Anterior cingulate cortex (tissue), 58 donors: ENCODE measurements at places on chromosomes 3 and 15.

DNA sequence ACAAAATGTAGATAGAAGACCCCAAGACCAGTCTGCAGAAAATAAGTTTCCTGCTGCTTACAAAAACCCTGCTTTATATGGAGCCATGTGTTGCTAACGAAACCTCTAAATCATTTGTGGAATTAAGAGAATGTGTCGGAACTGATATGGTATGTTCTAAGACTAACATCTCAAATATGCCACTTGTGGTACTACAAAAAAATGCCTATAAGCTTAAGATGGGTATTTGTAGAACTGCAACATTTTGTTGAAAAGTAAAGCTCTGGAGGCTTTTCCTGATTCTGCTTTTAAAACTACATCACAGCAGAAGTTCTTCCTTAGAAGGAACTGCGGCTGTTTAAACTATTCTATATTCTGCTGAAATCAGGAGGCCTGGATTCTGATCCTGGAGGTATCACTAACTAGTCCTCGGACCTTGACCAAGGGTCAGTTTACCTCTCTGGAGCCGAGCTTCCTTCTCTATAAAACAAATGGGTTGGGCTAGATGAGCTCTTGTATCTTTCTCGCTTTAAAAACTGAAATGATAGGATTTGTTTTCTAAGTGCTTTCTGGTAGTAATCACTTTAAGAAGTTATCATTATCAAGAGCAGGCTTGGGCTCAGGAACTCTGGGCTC, 74.9 kb downstream of the RAD18 start:
- no peak for DNase-seq

- no peak for DNase-seq
These were observed 70.4 kb downstream of the PPM1L start for GRCh38 chr3:160826408-160826807.

DNA sequence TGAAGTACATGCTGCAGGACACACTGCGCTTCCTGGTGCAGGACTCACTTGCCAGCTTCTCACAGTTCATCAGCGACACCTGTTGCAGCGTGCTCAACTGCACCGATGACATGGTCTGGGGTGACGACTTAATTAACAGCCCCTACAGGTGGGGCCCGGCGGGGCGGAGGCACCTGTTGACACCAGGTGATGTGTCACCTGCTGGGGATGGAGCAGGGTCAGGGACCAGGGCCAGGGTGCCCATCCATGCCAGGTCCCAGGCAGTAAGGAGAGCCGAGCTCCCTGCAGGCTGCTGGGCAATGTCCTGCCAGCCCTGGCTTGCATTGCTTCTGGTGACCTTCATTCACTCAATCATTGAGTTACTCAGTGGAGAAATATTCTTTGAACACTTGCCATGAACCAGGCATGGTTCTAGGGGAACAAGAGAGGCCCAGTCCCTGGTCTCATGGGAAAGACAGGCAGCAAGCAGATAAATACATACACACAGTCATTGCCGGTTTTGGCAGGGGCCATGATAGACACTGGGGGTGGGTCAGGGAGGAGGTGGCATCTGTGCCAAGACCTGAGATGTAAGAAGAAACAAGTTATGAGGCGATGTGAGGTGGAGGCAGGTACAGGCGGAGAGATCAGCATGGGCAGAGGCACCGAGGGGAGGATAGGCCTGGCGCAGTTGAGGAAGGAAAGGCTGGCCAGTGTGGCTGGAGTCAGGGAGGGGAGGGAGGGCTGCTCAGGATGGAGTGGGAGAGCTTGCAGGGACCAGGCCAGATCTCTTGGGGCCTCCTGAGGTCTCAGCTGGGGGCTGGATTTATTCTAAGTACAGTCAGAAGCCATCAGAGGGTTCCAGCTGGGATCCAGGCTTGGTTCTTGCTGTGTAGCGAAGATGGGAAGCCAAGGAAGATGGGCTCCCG, 30.8 kb downstream of the DNAH1 start:
- no peak for DNase-seq

DNA sequence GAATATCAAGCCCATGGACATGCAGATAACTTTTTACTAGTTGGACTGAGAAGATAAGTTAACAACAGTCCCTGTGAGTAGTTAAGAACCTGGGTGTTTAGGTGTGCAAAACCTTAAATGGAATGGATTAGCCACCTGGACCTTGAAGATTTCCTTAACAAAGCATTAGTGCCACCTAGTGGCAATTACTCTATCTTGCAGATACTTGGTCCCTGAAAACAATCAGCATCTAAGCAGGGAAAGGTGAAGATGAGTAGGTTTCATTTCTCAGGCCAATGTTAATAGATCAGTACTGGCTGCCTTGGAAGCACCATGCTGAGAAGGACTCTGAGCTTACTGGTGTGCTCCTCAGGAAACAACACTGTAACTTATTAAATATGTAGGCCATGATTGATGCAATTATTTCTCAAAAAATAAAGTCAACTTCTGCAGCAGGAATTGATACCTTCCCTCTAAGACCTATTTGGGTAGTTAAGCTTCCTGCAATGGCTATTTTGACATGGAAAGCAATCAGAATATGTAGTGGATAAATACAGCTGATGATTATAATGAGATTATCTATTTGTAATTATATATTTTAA, 329.4 kb downstream of the TBC1D5 start:
- DNase-seq = no peak

GRCh38 chr3:39275052-39275451, 4.8 kb downstream of the CX3CR1 start:
- no peak for DNase-seq

GRCh38 chr3:119085070-119085439, 50.4 kb upstream of the IGSF11 start:
- no peak for DNase-seq

DNA sequence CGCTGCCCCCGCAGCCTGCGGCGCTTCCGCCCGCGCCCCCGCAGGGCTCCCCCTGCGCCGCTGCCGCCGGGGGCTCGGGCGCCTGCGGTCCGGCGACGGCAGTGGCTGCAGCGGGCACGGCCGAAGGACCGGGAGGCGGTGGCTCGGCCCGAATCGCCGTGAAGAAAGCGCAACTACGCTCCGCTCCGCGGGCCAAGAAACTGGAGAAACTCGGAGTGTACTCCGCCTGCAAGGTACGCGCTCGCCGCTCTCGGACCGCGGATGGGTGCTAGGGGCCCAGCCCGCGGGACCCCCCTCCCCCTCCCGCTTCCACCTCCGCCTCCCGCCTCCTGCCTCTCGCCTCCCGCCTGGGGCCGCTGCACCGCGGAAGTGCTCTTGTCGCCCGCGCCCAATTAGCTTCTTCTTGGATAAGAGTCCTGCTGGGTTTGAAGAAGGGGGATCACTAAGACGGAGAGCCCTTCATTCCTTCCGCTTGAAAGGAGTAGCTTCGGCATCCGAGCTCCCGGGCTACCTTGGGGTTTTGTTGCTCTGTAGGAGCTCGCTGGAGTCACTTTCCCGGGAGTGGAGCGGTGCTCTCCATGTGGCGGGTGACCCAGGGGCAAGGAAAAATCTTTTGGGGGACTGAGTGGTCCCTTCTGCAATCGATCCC, 426 bp downstream of the KAT2B start:
- peak; percentile 69 for DNase-seq

GRCh38 chr15:67809441-67809840, 15.9 kb upstream of the SKOR1 start:
- no peak for DNase-seq

- DNase-seq = no peak
These were observed 107.2 kb downstream of the SNRPN start for GRCh38 chr15:25061808-25062550.

GRCh38 chr15:67017311-67017710, 48.1 kb upstream of the SMAD3 start:
- DNase-seq = no peak

GRCh38 chr15:66679657-66680108, 22.4 kb upstream of the SMAD6 start:
- no peak for DNase-seq

DNA sequence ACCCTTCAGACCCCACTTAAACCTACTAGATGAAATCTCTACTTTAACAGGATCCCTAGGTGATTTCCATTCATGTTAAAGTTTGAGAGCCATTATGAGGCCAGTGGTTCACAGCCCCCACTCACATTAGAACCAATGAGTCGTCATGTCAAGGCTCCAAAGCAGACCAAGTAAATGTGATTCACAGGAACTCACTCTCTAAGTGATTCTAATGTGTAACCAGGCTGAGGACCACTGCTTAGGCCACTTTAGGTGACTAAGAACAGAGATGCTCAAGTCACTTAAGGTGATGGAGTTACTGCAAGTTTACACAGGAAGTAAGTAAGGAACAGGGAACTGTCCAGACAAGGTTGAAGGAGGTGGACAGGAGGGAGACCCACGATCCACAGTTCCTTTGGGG, 7.7 kb downstream of the GALNT15 start:
- no peak for DNase-seq

DNA sequence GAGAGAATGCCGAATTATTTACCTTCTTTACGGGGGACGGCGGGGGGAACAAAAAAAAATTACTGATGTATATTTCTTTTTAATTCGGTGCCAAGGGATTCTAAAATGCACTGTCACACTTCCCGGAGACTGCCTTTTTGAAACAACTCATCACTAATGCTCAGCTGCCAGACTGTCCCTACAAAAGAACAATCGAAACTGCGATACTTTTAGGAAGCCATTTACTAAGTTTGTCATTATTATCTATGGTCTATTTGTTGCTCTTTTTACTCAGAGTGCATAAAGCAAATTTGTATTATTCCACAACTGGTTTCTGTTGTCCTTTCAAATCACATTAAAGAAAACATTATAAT, 60.8 kb downstream of the TM4SF4 start:
- DNase-seq = no peak
